ENCODE measurements at places on chromosomes 11 and 22.

GRCh38 chr22:32682990-32683389 lies 118.5 kb upstream of the TIMP3 start:
- DNase-seq, result no peak

DNA sequence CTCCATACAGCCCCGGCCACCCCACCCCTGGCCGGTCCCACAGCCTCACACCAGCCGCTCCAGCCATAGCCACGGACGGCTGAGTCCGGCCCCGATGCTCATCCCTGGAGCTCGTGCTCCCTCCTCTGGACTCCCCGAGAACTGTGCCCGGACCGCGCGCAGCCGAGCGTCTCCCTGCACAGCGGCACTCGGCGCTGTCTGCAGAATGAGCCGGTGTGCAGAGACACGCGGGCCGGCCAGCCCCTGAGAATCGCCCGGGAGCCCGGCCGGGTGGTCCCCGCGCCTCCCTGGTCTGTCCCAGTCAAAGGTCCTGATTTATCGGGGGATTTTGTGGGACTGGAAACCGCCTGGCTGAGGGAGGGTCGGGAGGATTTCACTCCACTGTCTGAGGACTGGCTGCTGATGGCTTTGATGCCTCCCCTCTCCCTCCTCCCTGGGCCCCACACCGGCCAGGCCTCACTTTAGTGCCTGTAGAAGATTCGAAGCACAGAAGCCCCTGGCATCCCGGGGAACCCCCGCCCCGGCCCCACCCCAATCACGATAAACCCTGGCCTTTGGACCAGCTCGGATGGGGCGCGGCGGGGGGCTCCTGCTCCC lies 102.7 kb downstream of the BRD1 start:
- DNase-seq, result peak; percentile 60

GRCh38 chr22:38925571-38926041 lies 31.8 kb upstream of the APOBEC3A start:
- no peak for DNase-seq

GRCh38 chr11:69832561-69833413 lies 13.6 kb upstream of the FGF3 start:
- no peak for DNase-seq

DNA sequence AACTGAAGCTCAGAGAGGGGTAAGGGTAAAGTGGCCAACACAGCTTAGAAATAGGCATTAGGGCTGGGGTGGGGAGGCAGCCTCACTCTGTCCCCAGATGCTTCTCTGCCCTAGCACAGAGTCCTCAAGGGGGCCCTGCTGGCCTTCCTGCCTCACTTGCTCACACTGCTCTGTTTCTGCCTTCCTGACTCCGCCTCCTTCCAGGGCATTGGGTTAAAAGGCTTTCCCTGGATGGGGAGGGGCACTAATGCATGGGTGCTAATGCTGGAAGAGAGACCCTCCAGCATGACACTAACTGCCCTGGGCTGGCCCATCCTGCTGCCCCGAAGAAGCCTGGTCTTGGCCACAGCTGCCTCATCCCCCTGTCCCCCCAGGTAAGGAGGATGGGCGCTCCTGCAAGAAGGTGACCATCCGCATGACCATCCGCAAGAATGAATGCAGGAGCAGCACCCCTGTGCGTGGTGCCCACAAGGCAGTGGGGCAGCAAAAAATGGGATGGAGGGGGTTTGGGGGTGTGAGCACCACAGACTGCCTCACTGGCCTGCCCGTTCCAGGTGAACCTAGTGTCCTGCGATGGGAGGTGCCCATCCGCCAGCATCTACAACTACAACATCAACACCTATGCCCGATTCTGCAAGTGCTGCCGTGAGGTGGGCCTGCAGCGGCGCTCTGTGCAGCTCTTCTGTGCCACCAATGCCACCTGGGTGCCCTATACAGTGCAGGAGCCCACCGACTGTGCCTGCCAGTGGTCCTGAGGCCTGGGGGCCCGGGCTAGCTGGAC lies 74.0 kb upstream of the MYOD1 start:
- no peak for DNase-seq

DNA sequence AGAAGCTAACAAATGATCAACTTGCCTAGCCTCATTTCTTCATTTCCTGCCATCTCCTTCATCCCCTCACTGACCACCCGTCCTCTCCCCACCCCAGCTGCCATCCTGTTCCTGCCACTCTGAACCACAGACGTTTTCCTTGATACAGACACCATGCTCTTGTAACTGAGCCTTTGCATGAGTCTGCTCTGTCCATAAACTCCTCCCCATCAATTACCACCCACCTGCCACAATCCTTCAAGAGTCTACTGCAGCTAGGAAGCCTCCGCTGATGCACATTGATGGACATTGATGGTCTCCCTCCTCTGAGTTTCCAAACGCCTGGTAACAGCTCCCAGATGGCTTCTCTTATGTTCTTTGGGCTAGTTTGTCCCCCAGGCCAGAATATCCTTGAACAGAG lies 193.8 kb downstream of the DBX1 start:
- no peak for DNase-seq

Data from Kasumi-1 (cell line).